ENCODE measurements at places on chromosomes 7 and 10. TPM values are rescaled to one million over a fixed set of nuclear protein-coding genes. Genes with fewer than 3 reads are reported as not detected.

Gene IFIT3
- total RNA-seq = 8.3 TPM

Gene ASAH2B
- 3.4 TPM for total RNA-seq

Gene AVL9
- 10.0 TPM for total RNA-seq

Gene SPDYE2B
- total RNA-seq = not detected

Gene ITIH5
- total RNA-seq = 16.3 TPM

Gene LBX1
- total RNA-seq = not detected

Gene RTKN2
- total RNA-seq = 0.08 TPM

Gene GIMAP4
- total RNA-seq = 35.8 TPM

Gene CDK13
- total RNA-seq = 24.1 TPM

Gene FAM131B
- 0.18 TPM for total RNA-seq

GRCh38 chr10:121848082-121848481 lies 79.7 kb downstream of the ATE1 start:
- DNase-seq = no peak

DNA sequence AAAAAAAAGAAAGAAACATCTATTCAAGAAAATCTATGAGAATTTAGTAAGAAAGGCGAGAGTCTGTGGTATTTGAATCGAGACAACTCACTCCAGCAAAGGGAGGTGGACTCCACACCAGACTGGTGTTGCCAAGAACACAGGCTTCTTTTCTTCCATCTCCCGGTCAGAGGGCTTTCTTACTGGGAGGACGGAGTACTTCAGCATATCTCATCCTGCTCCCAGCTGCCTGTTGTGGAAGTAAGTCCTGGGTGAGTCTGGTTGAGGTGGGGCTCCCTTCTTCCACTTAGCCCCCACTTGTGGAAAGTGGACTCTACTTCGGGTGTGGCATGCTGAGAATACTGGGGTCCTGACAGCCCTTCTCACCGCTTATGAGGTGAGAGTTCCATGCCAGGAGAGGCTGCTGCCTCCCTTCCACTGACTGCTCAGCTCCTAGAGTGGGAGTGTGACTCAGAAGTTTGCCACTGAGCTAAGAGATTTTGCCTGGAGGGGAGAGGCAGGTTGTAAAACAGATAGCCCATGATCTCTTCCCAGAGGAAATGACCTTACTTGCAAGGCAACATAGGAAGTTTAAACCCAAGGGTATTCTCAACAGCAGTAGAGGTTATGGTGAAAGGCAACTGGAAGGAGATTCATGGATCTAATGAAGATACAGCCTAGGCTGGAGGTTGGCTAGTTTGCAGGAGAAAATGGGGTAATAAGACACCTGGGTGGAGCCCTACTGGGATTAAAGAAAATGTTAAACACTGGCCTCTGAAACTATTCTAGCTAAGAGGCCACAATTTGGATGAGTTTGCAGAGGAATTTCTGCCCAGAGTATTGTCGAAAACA lies 3.5 kb upstream of the NACAD start:
- no peak for DNase-seq

- DNase-seq = no peak
Observed at GRCh38 chr7:129299889-129300288, 75.1 kb downstream of the AHCYL2 start.

- no peak for DNase-seq
Observed at GRCh38 chr10:78019264-78019663, 10.1 kb downstream of the POLR3A start.

DNA sequence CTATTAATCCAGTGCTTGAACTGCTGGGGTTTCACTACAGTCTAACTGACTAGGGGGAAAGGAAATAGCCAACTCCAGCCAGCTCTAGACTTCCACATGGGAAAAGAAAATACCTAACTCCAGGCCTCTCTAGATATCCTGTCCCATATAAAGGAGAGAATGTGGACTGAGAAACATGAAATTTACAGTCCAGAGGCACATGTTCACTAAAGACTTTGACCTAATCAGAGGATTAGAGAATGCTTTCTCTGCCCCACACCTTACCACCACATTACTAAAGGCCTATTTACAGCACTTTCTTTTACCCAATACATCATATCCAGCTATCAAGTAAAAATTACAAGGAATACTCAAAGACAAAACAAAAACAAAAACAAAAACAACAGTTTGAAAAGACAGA lies 164.2 kb downstream of the PCLO start:
- DNase-seq = no peak

GRCh38 chr7:150968734-150969372 lies 9.3 kb downstream of the KCNH2 start:
- no peak for DNase-seq

GRCh38 chr10:100864036-100864885 lies 48.5 kb upstream of the SLF2 start:
- no peak for DNase-seq

- DNase-seq = no peak
Observed at GRCh38 chr7:140601566-140602174, 38.9 kb downstream of the DENND2A start.

DNA sequence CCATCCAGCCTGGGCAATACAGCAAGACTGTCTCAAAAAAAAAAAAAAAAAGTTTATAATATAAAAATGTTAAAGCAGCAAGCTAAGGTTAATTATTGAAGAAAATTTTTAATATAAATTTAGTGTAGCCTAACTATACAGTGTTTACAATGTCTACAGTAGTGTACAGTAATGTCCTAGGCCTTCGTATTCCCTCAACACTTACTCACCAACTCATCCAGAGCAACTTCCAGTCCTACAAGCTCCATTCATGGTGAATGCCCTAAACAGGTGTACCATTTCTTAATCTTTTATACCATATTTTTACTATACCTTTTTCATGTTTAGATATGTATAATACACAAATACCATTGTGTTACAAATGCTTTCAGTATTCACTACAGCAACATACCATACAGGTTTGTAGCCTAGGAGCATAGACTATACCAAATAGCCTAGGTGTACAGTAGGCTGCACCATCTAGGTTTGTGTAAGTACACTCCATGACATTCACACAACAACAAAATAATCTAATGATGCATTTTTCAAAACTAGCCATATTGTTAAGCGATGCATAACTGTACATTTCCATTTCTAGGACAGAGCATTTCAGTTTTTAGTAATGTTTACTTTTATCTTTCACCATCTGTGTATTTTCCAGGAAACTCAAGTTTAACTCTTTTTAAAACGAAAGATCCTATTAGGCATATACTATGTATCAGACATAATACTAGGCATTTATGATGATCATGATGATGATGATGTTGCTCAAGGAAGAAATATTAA lies 43.3 kb downstream of the CNOT4 start:
- no peak for DNase-seq

DNA sequence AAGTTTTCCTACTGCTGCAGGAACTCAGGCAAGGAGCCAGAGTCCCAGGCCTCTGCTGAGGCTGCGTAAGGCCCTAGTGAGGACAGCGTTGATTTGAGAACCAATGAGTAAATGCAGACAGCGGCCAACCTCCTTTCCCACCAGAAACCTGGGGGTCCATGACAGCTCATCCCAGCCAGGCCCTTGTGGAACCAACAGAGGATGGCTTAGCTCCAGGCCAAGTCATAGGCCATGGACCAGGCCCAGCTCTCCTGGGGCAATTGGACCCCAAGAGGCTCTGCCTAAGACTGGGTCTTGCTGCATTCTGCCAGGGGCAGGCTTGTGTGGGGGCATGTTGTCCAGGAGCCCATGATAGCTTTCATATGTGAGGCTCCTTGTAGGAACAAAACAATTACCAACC lies 65.4 kb upstream of the PPP1R3C start:
- DNase-seq = no peak

DNA sequence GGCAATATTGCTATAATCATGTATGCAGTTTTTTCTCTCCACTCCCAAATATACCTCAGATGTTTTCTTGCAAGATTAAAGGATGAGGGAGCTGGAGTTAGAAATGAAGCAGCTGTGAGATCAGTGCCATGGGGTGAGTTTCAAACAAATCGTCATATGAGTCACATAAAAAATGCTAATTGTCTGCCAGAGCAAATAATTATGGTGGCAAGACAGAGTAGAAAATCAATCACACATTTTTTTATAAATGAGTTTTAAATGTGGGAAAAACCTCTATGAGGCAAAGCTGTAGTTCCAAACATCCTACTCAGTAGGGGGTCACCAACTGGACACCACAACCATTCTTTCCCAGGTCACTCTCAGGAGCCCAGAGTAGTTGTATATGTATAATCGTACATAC lies 55.3 kb downstream of the CH25H start:
- no peak for DNase-seq

All from heart left ventricle (tissue), 16 donors.